AG10803 (cell line): ENCODE measurements at places on chromosomes 11 and 22.

GRCh38 chr11:882596-882995, 28.0 kb downstream of the CHID1 start:
- DNase-seq = peak; percentile 29

GRCh38 chr11:45444796-45445195, 158.7 kb upstream of the SYT13 start:
- no peak for DNase-seq

DNA sequence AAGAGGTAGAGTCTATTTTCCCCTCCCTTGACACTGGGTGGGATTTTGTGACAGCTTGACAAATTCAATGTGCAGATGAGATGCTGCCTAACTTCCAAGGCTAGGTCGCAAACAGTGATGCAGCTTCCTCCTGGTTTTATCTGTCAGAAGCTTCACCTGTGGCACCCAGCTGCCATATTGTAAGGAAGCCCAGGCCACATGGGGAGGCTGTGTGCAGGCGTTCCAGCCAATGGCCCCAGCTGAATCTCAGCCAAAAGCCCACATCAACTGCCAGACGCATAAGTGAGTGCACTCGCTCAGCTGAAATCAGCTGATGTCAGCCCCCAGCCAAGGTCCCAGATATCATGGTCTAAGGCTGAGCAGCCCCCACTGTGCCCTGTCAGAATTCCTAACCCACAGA, 24.8 kb upstream of the LINC01488 start:
- no peak for DNase-seq

DNA sequence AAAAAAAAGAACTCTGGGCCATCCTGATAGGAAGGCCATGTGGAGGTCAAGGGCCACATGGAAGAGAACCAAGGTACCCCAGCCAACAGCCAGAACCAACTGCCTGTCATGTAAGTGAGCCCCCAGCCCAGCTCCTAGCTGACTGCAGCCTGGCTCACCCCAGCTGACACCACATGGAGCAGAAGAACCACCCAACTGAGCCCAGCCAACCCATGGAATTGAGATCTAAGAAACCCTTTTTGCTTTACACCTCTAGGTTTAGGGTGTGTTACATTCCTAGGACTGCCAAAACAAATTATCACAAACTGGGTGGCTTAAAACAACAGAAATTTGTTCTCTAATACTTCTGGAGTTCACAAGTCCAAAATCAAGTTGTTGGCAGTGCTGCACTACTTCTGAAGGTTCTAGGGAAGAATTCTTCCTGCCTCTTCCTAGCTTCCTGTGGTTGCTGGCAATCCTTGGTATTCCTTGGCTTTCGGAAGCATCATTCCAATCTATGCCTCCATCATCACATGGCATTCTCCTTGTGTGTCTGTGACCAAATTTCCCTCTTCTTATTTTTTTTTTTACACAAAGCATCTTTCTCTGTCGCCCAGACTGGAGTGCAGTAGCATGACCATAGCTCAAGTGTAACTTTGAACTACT, 4.4 kb downstream of the C11orf86 start:
- DNase-seq = peak; percentile 86

- peak; percentile 65 for DNase-seq
Observed at GRCh38 chr11:65489706-65490320, 9.0 kb upstream of the MALAT1 start.

DNA sequence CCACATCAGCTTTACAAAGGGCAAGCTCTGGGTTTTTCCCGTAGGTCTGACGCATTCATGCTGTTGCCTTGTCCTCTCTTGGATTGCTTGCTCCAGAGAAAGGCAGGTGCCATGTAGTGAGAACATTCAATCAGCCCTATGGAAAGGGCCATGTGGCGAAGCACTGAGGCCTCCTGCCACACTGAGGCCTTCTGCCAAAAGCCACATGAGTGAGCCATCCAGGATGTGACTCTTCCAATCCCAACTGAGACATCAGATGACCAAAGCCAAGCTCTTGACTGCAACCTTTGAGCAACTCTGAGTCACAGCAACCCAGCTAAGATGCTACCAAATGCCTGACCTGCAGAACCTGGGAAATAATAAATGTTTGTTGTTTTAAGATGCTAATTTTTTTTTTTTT, 9.0 kb upstream of the PANX3 start:
- DNase-seq = peak; percentile 32

DNA sequence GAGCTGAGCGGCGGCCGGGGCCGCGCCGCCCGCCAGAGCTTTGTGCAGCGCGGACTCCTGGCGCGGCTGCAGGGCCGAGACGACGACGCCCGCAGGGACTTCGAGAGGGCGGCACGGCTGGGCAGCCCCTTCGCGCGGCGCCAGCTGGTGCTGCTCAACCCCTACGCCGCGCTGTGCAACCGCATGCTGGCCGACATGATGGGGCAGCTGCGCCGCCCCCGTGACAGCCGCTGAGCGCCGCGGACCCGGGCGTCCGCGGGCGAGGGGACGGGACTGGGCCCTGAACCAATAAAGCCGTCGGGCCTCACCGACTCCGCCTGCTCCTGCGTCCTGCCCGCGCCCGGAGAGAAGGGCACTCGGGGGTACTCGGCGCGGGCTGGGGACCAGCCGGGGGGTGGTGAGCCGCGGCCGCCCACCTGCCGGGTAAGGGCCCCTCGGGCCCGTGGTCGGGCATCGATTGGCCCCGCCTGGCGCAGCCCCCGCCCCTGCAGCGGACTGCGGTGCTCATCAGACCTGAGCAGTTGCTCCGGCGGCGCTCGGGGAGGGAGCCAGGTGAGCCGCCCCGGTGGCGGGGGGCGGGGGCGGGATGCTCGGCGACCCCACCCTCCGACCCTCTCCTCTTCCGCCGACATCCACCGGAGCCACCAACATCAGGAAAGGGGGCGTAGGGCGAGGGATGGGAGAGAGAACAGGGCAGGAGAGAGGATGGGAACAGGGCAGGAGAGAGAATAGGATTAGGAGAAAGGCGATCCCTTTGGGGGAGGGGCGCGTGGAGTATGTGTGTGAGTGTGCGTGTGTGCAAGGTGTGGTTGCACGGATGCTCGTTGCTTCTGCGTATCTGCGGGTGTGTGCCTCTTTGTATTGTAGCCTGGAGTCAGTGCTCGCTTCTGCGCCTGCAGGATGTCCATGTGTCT, at the start of gene TMEM25:
Gene TMEM25 (plus strand): TSS at position 510 of the 914 bp plus-strand sequence. CDS start 610 bp downstream, outside the sequence.
- DNase-seq = no peak

DNA sequence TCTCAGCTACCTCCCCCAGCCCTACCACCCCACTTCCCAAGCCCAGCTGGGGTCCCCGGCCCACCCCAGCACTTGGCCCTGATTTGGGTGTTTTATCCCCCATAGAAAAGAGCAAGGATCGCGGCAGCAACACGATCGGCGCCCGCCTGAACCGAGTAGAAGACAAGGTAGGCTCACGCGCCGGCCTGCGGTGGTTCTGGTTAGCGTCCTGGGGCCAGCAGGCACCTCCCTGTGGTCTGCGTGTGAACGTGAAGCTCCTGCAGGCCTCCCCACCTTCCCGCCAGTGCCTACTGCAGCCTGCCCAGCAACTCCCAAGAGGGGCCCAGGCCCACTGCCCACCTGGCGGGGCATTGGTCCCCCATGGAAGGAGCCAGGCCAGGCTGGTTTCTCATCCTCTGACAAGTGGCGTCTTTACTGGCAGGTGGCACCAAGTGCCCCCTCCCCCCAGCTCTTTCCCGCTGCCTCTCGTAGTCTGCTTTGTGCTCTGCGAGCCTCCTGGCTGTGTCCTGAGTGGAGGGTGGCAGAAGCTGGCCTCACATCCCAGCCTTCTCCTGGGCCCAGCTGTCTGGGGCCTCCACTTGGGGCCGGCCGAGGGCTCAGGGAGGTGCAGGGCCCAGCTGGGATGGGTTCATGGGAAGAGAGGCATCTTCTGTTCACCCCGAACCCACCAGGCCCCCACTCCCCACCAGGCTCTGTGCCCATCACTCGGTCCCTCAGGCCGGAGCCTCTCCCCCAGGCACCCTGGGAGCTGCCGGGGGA, 78.3 kb upstream of the KCNQ1OT1 start:
- no peak for DNase-seq

GRCh38 chr22:29443452-29443851, 5.1 kb downstream of the RFPL1 start:
- no peak for DNase-seq

DNA sequence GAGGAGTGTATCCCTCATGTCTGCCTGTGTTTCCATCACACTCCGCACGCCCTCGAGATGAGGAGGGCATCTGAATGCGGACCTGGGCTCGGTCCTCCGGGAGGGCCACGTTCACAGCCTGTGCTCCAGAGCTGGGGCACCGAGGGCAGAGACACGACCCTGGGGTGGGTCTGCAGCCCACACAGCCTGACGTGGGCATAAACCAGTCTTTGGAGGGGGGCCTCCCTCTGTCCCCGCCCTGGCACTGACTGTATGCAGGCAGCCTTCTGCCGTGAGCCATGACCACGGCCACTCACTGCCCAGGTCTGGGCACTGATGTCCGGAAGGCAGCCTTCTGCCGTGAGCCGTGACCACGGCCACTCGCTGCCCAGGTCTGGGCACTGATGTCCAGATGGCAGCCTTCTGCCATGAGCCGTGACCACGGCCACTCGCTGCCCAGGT, 1425.1 kb downstream of the BRD1 start:
- DNase-seq = no peak

DNA sequence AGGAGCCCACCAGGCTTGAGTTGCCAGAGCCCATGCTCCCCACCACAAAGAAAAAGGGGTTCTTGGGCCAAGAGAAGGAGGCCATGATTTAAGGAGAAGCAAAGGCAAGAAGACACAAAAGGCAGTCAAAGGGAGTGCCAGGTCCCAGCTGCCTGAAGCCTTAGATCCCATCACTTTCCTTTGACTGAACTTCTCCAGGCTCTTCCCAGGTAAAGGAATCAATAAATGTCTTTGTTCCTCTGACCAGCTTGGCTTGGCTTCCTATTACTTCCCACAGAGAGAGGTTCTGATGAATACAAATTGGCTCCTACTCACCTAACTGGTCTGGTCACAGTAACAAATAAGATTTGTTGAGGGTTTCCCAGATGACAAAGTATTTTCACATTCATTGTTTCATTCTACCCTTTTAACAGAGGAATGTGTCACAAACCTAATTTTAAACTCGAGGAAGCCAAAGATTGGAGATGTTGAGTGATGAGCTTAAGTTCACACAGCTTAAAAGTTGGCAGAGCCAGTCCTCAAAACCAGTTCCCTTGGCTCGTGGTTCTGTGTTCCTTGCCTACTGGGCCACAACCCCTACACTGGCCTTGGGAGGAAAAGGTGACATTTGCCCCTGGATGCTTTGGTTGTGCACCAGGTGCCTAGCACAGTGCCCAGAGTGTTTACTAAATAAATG, 96.4 kb upstream of the SESN3 start:
- DNase-seq = no peak

GRCh38 chr22:30182815-30183214, 63.7 kb downstream of the LIF start:
- DNase-seq = no peak

DNA sequence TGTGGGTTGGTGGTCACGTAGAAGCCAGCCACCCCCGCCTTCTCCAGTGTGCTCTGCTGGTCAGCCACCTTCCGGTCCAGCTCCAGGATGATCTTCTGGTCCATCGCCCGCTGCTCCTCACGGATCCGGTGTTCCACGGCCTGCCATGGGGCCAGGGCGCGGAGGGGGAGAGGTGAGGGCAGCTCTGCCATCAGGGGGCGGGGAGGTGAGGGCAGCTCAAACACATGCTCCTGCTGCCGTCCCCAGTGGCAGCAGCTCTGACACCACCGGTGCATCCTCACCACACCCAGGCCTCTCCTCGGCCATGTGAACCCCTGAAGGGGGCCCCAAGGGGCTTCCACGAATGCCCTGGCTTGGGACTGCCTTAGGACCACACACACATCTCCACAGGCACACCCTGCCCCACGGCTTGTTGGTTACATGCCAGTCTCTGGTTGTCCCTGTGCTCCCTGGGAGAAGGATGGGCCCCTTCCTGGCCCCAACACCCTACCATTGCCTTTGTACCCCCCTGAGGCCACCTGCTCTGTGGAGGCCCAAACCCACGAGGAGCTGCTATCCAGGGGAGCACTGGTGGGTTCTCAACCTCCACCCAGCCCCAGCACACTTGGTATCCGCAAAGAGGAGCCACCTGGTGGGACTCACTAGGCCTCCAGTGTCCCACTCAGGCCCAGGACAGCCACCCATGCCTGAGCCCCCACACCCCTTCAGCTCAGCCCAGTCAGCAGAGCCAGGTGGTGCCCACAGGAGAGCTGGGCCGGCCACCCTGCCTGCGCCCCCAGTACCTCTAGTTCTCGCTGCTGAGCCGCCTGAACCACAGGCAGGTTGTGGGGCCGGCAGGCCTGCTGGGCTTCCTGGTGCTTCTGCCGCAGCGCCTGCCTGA, 4.3 kb downstream of the DGCR6L start:
- no peak for DNase-seq

- DNase-seq = no peak
Observed at GRCh38 chr11:16832193-16832539, 93.7 kb downstream of the C11orf58 start.

DNA sequence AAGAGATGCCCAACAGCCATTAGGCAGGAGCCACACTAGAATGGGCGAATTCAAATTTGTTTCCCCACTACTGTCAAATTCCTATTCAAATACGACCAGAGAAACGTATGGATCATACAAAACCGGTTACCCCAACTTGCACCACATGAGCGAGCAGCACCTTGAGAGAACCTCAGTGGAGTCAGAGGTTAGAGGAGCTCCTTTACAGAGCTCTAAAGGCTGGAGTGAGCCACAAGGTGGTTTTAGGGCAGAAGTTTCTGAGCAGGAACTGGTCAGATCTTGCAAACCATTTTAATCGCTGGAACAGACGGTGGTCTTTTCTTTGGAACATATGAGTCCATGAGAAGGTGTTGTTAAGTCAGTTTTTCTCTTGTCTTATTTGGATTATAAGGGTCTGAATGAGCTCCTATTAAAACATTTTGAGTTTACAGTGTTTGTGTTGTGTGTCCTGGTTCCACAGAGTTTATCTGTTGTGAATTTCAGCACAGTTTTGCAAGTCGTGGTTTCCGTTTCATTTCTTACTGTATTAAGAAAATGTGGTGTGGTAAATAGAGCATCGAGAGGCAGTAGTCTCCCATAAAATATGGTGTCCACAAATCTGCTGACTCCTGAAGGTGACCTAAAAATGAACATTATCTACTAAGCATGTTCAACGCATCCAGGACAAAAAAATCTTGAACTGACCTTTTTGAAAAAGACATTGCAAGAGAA, 471.7 kb downstream of the NTM start:
- no peak for DNase-seq

GRCh38 chr11:6746626-6747025, 25.1 kb downstream of the OR2AG2 start:
- no peak for DNase-seq

DNA sequence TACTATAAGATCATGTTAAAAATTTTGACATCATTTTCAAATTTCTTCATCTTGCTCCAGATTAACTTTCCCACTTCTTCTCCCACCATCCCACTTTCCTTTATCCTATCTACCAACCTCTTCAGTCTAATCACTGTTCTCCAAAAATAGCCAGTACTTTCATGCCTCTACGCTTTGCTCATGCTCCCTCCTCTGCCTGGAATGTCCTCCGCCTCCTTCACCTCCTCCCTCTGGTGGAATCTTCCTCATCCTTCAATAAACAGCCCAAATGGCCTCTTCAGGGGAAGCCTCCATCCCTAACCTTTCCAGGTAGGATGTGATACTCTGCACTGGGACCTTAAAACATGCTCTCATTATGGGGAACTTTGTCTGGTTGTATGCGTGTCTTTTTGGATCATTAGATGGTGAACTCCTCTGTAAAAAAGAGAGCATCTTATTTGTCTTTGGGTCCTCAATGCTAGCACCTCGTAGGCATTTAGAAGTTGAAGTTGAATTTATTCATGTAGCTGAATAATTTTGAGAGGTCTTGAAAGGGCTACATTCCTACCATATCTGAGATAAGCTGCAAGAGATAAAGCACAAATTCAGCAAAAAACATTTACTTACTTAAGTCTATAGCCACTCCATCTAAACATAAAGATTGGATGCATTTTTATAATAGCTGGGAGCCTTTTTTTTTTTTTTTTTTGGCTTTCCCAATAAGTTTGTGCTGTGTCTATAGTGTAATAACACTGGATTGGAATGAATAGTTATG, 8.0 kb upstream of the CSRP3 start:
- no peak for DNase-seq
